ENCODE measurements at places on chromosomes 5 and 9. TPM values are rescaled to one million over a fixed set of nuclear protein-coding genes. Genes with fewer than 3 reads are reported as not detected.

GRCh38 chr9:1384816-1385215 is 334.7 kb downstream of the DMRT2 start:
- DNase-seq, result no peak

DNA sequence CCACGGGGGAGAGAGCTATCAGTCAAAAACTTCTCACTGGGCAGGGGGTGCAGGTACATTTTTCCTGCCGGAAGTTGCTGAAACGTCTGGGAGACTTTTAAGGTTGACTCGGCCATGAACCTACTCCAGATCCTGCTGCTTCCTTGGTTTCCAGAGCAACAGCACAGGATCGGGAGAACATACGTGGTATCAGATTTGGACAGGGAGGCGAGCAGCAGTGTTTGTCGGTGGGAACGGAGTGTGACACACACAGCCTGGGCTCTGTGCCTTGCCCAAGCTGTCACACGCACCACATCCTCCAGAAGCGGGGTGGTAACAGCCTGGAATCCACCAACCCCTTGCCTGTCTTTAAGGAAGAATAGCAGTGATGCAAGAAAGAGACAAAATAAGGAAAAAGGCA is 276.5 kb downstream of the SLIT3 start:
- DNase-seq, result no peak

DNA sequence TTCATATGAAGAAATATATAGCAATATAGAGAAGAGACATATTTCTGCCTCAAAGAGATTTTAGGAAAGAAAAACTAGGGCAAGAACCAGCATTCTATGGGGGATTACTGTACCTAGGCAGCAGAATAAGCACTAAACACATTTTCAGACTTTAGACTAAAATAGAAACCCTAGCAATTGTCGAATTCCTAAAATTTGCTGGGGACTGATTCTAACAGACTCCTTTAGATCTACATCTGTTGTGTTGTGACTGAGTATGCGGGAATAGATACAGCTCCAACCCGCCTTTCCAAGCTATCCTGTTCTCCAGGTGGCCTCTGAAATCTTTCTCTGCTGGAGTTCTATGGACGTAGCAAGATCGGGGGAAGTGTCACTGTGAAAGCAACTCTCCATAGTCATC is 482.2 kb downstream of the NTRK2 start:
- no peak for DNase-seq

DNA sequence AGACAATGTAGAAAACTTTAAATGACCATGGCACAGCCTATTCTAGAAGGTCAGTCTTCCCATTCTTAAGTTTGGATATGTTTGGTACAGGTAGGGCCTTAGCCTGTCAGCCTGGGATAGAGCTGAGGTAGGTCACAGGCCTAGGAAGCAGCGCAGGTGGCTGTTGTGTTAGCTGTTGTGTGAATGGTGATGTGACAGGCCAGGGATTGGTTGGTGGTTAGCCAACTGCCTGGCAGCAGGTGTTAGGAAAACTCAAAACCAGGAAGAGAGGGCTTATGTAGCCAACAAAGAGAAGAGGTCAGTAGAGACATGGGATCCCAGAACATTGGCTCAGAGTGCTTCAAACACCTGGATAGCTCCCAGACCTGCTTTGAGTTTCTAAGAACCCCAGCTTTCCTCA is 84.2 kb downstream of the FBXO38 start:
- DNase-seq, result no peak

GRCh38 chr5:83472213-83472507 is 616 bp downstream of the VCAN start:
- no peak for DNase-seq

DNA sequence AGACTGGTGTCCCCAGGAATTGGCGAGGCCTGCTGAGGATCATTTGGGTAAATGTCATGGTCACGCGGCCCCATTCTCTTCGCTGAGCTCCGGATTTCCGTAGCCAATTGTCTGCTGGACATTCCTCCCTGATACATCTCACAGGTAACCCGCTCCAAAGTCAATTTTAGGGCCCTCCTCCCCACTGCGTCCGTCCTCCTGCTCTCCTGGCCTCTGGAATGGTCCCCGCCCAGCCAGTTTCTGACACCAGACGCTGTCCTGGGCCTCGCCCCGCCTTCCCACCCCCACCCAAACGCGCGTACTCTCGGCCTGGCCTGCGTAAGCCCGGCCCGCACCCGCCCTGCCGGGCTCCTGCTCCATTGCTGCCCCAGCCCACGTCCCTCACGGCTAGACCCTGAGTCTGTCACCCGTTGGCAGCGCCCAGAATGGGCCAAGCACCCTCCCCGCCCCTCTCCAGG is 202.0 kb downstream of the AUH start:
- DNase-seq, result no peak

DNA sequence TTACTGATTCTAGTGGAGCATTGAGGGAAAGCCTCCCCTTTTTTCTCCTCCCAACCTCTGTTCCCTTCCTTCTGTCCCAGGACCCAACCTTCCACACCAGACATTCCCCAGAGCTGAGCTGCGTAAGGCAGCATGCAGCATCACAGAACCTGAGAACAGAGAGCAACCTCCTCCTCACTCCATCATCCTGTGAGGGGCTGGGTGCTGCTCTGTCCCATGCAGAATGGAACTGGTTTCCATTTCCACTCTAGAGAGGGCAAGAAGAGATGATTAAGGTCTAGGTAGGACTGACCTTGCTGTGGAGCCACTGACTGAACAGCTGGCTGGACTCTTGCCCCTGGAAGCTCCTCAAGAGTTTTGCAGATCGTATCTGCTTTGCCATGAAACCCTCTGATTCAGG is 30.1 kb upstream of the IL7R start:
- DNase-seq, result no peak

GRCh38 chr9:32596936-32597335 is 24.0 kb upstream of the NDUFB6 start:
- no peak for DNase-seq

DNA sequence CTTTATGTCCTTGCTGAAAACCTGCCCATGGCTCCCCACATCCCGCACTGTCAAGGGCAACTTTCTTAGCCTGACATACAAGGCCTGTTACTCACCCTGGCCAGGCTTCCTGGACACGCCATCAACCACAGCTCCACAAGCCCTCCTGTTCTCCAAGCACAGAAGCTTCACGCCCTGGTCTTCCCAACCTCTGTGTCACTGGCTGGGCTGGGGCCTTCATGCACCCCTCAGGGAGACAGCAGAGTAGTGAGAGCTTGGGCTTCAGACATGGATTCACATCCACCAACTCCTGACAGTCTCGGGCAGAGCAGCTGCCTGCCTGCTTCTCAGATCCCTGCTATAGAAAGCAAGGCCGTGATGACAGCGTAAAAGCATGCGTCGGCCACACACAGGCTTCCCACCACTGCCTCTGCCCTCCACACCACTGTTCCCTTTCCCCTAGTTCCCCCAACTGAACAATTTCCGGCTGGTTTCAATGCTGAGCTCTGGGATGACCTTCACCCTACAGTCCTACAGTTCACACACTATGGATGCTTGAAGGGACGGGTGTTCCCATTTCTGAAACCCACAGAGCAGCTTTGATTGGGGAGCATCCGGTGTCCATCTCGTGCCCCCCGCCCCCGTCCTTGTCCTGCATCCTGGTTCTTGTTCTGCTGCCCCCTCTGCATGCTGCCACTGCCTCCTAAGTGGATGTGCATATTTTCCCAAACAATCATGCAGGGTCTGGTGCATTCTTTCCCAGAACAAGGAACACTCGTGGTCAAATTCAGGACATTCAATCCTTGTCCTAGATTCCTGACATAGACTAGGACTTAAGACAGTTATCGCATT is 33.4 kb upstream of the ADAMTS2 start:
- no peak for DNase-seq

DNA sequence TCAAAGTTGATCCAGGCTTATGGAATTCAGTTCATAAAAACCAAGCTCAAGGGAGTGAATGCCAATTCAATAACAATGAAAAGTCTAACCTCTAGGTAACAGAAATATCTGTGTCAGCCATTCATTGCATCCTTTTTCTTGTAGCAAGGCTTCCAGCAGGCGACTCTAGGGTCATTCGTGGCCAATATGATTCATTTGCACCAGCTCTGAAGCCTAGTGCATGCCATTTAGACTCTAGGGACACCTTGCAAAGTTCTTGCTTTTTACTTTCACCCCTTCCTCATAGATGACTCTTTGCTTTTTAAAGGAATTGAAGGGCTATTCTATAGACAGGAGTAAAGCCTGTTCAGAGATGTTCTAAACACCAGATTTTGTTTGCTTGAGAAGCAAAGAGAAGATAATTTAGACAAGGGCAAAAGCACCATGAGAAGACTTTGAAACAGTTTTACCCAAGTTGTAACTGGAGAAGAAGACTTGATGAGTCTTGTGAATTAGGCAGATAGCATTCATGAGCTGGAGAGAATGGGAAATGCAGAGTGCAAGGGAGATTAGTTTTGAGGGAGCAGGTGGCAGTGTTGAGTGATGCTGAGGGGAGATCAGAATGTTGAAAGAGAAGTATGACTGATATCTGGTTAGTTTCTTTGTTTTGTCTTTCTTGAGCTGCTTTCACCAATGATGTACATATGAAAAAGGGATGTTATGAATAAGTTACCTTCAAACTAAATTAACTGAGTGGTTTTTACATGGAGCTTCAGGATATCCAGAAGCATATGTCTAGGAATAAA is 94.5 kb downstream of the F2RL2 start:
- DNase-seq, result no peak

GRCh38 chr5:65426656-65427055 is 55.1 kb downstream of the ADAMTS6 start:
- no peak for DNase-seq

The TLX3 gene
- total RNA-seq, result not detected

The CNOT8 gene
- total RNA-seq, result 48.0 TPM

The ITGA1 gene
- total RNA-seq, result 63.0 TPM

The TMEM215 gene
- not detected for total RNA-seq

The KCNN2 gene
- total RNA-seq, result 0.19 TPM

The TMEM252 gene
- not detected for total RNA-seq

The CAMK2A gene
- total RNA-seq, result not detected
